Immature natural killer cell (primary cell): ENCODE measurements at places on chromosomes 7 and 10.

DNA sequence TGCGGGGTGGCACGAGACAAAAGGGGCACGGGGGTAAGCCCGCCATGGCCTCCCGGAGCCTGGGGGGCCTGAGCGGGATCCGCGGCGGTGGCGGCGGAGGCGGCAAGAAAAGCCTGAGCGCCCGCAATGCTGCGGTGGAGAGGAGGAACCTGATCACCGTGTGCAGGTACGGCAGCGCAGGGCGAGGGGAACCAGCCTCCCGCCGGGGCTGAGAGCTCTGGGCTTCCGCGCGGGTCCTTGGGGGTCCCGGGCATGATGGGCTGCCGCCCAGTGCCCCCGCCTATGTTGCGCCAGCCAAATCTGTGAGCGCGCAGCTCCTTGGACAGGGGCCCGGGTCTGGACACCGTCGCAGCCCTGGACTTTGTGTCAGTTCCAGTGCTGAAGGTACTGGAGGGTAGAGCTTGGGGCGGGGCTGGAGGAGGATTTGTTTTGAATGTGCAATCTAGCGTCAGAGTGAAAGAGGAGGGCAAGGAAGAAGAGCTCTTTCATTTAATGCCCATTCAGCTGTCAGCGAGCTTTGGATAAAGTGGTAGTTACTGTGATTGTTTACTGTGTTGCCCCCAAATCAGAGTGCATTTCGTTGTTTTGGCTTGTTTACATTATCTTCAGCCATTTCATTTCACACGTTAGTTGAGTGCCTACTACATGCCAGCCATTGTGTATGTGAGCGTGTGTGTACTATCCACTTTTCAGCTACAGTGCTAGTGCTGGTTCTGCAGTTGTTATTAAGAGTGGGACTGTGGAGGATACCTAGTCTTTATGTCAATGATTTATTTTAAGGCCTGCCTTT lies 777 bp downstream of the RUNDC3B start:
- DNase-seq: no peak

DNA sequence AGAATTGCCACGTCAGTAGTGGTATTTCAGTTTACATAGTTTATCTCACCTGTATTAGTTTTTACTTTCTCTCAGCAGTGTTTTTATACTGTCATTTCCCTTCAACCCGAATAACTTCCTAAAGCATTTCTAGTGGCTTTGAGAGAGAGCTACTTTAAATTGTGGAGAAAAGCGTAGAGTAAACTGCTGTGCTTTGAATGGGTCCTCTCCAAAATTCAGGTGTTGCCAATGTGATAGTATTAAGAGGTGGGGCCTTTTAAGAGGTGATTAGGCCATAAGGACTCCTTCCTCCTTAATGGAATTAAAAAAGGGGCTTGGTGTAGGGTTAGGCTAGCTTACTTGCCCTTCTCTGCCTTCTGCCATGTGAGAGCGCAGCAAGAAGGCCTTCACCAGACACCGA lies 98.4 kb downstream of the LCOR start:
- DNase-seq: no peak

DNA sequence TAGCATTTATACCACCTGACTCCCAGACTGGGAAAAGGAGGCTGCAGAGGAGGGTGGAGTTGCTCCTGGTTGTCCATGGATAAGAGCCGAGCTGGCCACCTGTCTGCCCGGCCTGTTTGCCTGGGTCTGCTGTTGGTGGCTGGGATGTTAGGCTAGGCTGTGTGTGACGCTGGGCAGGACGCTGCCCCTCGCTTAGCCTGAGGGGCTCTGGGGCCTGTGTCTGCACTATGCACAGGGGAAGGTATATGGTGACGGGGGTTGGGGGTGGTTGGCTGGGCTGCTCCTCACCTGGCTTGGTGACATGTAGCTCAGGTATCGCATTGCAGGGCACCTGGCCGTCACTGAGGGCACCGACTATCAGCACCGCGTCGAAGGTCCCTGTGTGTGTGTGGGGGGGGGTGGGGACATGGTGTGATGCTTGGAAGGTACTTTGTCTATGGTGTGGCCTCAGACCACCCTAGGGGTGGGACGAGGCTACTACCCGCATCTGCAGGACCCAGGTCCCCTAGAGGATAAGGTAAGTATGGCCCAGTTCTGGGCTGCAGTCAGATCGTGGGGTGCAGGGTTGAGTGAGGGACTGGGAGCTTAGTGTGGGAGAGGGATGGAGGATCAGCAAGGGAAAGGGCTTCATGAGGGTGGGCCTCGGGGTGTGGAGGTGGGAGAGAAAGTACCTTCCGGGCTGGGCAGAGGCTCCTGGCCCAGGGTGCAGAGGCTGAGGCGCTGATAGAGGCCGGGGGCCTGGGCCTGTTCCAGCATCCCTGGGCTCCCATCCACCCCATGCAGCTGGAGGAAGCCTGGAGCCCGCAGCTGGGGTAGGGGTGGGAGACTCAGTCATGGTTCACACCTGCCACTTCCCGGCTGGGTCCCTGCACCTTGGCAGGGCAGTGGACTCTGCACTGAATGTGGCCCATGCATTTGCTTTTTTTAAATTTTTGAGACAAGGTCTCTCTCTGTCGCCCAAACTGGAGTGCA lies 2.3 kb downstream of the METTL27 start:
- DNase-seq: no peak

DNA sequence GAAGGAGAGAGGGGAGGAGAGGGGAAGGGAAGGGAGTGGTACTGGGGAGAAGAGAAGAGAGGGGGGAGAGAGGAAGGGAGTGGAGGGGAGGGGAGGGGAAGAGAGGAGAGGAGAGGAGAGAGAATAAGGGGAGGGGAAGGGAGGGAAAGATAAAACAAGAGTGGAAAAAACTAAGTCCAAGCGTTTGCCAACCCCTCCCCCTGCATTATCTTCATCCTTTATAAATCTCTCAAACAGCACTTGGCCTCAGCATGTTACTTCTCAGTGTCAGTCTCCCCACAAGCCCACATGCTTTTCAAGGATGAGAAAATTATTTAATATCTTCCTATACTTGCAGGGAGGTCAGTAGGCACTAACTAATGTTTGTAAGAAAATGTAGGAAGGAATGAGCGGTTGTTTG lies 204.5 kb downstream of the LSM5 start:
- DNase-seq: no peak

- no peak for DNase-seq
These were observed 133.7 kb downstream of the EGFR start for GRCh38 chr7:55152516-55152915.

DNA sequence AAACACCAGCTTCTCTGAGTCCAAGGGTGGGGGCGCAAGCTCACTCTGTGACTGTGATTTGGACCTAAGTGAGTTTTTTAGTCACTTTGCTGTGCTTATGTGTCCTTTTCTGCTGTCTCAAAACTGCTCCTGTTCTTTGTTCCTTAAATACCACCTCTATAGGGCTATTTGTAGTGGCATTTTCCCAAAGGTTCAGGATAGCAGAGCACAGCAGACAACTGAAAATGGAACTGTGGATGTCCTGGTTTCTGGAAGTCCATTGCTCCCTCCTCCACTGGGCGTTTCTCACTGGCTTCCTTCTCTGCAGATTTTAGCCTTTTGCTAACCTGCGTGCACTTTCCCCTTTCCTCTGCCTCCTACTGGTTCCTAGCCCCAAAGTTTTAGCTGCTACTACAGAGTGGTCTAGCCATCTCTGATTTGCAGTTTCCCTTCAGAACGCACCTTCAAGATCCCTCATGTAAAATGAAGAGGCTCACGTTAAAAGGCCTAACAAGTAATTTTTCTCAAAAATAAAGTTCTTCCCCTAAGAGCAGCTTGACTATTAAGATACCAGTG lies 25.6 kb downstream of the BLVRA start:
- no peak for DNase-seq

- DNase-seq: no peak
These were observed 7.3 kb upstream of the RHOBTB1 start for GRCh38 chr10:60951272-60951724.

DNA sequence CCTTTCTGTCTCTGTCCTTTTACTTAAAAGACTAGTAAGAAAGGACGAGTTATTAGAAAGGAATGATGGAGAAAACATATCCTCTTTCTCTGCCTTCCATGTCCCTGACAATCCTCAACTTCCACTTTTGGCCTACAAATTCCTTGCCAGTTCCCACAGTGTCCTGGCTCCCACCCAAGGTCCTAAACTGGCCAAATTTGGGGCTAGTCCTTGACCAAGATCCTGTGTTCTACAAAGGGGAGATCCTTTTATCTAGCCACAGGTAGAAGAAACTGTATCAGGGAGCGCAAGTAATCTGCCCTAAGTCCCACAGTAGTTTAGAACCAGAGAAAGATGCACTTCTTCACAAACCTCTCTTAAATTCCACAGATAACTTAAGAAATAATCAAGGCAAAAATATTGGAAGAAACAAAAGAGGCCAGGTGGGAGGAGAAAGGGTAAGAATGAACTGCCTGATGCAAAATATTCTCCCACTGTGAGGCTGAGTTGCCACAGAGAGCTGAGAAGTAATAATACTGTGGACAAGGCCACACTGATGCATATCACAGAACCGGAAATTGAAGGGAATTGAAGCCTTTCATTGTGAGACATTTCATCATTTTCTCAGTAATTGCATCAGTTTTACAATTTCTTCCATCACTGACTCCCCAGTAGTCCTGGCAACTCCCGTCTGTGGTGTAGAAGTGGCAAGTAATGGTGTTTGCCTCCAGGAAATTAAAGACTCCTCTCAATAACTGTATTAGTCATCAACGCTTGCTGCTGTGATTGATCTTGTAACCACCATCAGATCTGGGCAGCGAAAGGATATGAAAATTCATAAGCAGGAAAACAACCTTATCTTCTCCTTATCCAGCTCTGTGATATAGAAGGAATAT lies 47.2 kb downstream of the DNAJC12 start:
- DNase-seq: no peak

GRCh38 chr7:98869597-98870120 lies at the start of gene TMEM130:
TMEM130 (minus strand) TSS chr7:98870014; CDS start chr7:98869861, 153 bp downstream.
- DNase-seq: no peak

GRCh38 chr10:86830043-86830591 lies 73.7 kb downstream of the BMPR1A start:
- DNase-seq: no peak

DNA sequence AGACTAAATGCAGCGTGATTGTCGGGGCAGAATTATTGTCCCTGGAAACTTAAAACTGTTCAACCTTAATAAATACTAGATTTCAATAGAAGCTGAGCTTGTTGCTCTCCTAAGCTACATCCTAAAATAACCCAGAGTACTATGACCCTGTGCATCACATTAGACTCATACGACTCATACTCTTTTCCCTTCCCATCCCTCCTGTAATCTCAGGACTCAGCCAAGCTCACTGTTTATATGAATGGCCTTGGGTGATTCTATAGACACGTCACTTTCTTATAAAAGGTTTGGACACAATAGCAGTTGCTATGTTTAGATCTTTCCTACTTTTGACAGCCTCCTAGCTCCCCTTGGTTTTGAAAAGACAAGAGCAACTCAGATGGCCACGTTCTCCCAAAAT lies 17.2 kb downstream of the TCF7L2 start:
- DNase-seq: no peak

- no peak for DNase-seq
These were observed 56.2 kb downstream of the ARMC3 start for GRCh38 chr10:22984066-22984465.

- DNase-seq: no peak
These were observed 1.1 kb downstream of the RALA start for GRCh38 chr7:39624442-39624807.

DNA sequence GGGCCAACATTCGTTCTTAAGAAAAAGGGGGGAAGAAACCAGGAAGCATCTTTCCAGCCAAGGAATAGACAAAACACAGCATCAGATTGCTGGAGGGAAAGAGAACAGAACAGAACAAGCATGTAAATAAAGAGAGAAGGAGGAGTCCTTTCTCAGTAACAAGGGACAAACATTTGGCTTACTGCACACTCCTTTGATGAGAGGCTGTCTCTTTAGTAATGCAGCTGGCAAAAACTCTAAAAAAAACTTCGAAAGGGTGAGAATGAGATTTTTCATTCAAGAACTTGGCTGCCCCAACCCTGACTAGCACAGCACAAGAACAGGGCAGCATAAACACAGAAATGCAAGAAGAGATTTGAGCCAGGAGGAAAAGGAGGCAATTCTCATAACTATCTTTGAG lies 38.9 kb upstream of the IL6 start:
- no peak for DNase-seq
